HCEC 1CT (cell line): ENCODE measurements at places on chromosomes 1 and 21.
A peak's percentile ranks its signal among the peaks of the same experiment; 100 is the strongest.

DNA sequence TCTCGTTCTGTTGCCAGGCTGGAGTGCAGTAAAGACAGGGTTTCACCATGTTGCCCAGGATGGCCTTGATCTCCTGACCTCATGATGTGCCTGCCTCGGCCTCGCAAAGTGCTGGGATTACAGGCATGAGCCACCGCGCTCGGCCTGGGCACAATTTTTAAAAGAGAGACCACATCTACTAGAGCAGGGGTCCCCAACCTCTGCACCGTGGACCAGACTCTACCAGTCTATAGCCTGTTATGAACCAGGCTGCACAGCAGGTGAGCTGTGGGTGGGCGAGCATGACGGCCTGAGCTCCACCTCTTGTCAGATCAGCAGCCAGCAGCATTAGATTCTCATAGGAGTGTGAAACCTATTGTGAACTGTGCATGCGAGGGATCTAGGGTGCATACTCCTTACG is 20.8 kb downstream of the TNNT2 start:
- DNase-seq: no peak

GRCh38 chr1:28354121-28354520 is 15.4 kb upstream of the PHACTR4 start:
- peak; percentile 73 for DNase-seq

- no peak for DNase-seq
Measured at GRCh38 chr1:50447961-50448360, 24.7 kb upstream of the DMRTA2 start.

DNA sequence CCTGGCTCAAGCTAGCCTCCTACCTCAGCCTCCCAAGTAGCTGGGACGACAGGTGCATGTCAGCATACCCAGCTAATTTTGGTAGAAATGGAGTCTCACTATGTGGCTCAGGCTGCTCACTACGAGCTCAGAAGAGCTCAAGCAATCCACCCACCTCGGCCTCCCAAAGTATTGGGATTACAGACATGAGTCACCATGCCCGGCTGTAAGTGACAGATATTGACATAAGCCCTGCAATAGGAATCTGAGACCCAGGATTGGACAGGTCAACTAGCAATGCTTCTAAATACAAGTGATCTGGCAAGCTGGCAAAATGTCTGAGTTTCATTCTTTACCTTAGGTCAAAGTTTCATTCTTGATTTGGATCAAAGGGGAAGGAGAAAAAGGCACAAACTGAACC is 40.5 kb upstream of the H6PD start:
- no peak for DNase-seq

- no peak for DNase-seq
Measured at GRCh38 chr1:206960676-206961386, 9.4 kb downstream of the FCAMR start.

GRCh38 chr1:6127587-6128163 is 52.4 kb downstream of the CHD5 start:
- no peak for DNase-seq

DNA sequence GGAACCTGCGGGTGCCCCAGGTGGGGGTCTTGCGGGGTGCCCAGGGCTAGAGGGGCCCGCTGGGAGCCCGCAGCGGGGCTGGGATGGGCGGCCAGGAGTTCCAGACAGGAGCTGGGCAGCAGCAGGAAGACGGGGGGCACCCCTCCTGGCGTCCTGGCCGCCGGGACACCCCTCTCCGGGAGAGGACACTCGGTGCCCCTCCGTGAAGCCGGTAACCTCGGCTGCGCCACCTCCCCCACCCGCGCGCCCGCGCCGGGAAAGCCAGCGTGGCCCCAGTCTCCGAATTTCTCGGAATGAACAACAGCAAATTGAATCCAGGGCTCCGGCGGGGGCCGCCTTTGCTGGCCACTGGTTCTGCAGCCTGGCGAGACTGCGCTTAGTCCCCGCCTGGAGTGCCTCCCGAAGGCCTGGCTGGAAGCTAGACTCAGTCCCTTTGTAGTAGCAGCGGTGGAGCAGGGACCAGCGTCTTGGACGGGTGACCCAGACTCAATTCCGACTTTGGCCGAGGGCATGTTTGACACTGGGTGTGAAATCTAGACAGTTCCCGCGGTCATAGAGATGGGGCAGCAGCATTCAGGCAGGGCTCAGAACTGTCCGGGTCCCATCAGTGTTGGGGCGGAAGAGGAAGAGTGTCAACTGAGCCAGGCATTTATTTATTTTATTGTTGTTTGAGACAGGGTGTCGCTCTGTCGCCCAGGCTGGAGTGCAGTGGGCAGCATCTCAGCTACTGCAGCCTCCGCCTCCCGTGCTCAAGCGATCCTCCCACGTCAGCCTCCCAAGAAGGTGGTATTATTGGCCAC is 773 bp downstream of the IFNGR2 start:
- peak; percentile 47 for DNase-seq

GRCh38 chr1:116001739-116002487 is 25.6 kb downstream of the SLC22A15 start:
- DNase-seq: no peak

GRCh38 chr1:54498383-54499096 is 49.5 kb upstream of the ACOT11 start:
- no peak for DNase-seq

GRCh38 chr1:90274376-90274775 is 279.5 kb downstream of the ZNF326 start:
- DNase-seq: no peak

DNA sequence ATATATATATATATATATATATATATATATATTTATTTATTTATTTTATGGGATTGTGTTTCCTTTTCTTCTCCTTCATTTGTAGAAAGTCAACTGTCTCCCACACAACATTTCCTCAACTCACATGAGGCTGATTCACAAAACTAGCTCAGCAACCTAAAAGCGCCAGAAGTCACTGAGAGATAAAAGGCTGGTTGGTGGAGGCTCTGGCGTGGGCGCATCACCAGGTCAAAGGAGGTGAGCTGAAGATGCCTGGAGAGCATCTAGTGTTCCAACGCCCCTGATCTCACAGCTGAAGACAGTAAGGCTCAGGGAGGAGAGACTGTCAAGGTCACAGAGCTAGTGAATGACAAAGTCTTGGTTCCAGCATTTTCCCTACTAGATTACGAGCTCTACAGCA is 78.0 kb downstream of the HLCS start:
- no peak for DNase-seq

GRCh38 chr1:7042322-7043190 is 257.3 kb downstream of the CAMTA1 start:
- DNase-seq: peak; percentile 27

DNA sequence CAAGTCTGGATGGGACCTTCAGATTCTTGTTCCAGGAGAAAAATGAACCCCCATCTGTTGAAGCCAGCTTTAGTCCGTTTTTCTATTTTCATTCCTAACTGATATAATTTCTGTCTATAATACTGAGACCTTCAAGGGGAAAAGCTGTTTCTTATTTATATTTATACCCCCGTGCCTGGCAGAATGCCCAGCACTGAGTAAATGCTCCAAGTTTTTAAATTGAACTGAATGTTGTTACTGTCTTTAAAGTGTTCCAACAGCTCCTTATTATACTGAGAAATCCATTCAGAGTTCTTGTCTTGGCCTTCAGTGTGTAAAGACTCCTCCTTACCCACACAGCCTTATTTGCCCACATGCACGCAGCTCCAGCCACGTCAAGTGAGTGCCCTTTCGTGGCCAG is 178.6 kb upstream of the HMGB4 start:
- DNase-seq: no peak
